ENCODE measurements at places on chromosomes 2 and 18.

DNA sequence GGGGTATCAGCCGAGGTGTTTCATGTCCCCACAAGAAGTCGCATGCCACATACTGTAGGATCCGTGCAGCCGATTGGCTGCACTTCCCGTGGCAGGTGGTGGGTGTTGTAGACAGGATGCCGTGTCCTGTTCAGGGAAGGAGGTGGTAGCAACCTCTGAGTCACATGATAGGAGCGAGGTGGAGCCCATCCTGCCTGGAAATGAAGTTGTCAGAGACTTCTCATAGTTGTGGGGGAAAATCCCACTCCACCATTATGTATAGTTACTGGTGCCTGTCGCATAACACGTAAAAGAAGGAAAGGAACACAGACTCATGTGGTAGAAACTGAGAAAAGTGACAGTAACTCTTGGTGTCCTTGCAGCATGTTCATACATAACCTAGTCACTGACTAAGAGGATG lies 91.4 kb upstream of the IL1R2 start:
- no peak for DNase-seq

DNA sequence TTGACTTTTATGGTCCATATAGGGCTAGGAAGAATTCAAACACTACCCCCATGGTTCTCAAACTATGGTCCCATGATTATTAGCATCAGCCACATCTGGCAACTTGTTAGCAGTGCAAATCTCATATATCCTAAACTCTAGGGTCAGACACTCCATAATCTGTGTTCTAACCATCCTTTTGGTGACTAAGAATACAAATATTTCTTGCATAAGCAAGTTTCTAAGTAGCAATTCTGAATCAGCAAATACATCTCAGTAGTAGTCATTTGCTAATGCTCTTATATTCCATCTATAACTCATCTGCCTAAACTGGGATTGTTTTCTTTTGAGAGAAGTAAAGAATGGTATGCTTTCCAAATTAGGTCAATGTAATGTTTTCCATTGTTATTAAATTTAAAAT lies 447.3 kb downstream of the TMX3 start:
- DNase-seq, result no peak

- no peak for DNase-seq
These were observed 333.9 kb downstream of the EIPR1 start for GRCh38 chr2:3043726-3044125.

GRCh38 chr2:96819128-96819875 lies 3.2 kb downstream of the CNNM3 start:
- DNase-seq, result peak; percentile 95

DNA sequence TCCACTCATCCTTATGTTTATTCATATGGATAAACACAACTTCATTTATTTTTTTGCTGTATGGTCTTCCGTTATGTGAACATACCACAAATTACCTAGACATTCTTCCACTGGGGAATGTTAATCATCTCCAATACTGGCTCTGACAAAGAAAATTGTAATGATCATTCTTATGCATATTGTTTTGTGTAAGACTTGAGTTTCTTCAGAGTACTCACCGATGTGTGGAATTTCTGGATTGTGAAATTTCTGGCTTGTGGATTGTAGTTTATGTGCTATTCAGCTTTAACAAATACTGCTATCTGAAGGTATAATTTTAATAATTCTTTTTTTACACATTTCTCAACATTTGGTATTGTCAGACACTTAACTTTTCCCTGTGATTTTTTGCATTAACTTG lies 212.2 kb upstream of the THUMPD2 start:
- no peak for DNase-seq

DNA sequence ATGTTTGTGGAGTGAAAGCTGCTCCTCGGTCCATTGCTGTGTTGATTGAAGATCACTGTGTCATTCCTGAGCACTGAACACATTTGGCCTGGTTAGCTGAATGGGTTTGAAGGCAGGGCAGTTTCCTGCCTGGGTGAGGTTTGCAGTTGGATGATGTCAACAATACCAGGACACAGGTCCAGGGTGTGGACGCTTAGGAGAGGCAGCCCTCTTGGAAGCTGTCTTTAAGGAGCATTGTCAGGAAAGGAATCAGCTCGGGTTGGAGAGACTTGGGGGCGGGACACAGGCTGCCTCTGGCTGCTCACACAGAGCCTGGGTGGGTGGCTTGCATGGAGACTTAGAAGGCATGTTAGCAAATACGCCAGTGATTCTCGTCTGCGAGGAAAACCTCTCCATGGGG lies 237.7 kb downstream of the SEPTIN10 start:
- no peak for DNase-seq

All from DMS53 (cell line).